ENCODE measurements at places on chromosomes 1 and 21.

- no peak for DNase-seq
Observed at GRCh38 chr1:78540048-78540447, 49.3 kb downstream of the PTGFR start.

DNA sequence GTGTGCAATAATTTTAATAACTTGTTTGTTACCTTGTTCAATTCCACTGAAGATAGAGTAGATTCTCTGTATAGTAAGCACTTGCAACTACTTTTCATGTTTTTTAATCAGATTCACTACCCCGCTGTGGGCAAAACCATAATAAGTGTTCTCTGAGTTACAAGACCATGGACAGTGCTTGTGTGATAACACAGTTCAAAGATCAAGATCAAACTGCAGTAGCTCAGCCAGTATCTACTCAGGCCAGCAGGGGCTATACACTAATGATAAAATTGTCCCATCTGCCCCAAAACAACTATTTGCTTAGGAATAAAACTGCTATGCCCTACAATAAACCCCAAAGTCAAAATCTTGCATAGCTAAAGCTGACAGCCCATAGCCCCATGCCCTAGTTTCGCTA lies 129.6 kb downstream of the LRRC7 start:
- DNase-seq = no peak

DNA sequence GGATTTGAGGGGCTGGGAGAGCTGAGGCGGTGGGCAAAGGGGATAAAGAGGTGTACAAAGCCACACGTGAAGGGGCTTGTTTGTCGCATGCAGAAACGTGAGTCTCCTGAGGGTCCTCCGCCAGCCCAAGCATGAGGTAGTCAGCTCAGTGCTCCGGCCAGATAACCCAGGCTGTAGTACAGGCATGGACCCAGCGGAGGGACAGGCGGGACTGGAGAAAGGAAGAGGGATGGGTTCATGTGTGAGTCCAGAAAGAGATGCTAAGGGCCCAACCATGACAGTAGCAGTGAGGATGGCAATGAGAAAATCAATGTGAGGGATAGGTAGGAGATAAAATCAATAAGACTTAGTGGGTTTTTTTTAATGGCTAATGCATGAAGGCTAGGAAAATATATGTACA lies 13.7 kb upstream of the ELK4 start:
- no peak for DNase-seq

GRCh38 chr21:46650476-46651098 lies 15.1 kb downstream of the PRMT2 start:
- DNase-seq = no peak

- DNase-seq = no peak
Observed at GRCh38 chr1:46612937-46613660, 3.5 kb downstream of the MOB3C start.

DNA sequence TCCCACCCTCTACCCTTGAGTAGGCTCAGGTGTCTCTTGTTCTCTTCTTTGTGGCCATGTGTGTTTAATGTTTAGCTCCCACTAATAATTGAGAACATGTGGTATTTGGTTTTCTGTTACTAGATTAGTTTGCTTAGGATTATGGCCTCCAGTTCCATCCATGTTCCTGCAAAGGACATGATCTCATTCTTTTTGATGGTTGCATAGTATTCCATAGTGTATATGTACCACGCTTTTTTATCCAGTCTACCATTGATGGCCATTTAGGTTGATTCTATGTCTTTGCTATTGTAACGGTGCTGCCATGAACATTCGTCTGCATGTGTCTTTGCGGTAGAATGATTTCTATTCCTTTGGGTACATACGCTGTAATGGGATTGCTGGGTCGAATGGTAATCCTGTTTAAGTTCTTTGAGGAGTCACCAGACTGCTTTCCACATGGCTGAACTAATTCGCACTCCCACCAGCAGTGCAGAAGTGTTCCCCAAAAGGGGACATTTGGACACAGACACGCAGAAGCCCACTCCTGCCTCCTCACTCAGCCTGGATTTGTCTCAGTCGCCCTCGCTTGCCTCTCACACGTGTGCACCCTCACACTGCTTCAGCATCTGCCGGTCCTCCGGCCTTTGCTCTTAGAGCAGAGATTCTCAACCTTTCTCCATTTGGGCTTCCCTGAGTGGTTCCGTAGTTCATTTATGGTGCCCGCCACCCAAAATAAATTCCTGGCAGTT lies 3.7 kb downstream of the MX2 start:
- DNase-seq = no peak

All from stomach (tissue), 19 donors.